ENCODE measurements at places on chromosomes 11 and 22. TPM values are rescaled to one million over a fixed set of nuclear protein-coding genes. Genes with fewer than 3 reads are reported as not detected.

The DDX25 gene
- total RNA-seq: 0.80 TPM

The TMPRSS4 gene
- 10.9 TPM for total RNA-seq

The SLC1A2 gene
- total RNA-seq: 0.84 TPM

The MIF gene
- total RNA-seq: 306 TPM

The DGCR6L gene
- 55.1 TPM for total RNA-seq

The NXPE4 gene
- total RNA-seq: not detected

The NPAS4 gene
- total RNA-seq: 0.60 TPM

The CD3E gene
- total RNA-seq: not detected

The KIAA1671 gene
- 26.5 TPM for total RNA-seq

The MB gene
- total RNA-seq: not detected

The ARVCF gene
- total RNA-seq: 21.6 TPM

The C22orf42 gene
- total RNA-seq: not detected

The PKNOX2 gene
- 3.1 TPM for total RNA-seq

The CNGA4 gene
- 0.17 TPM for total RNA-seq

The PHOX2A gene
- total RNA-seq: not detected

The TRIM48 gene
- not detected for total RNA-seq

The RGL4 gene
- total RNA-seq: not detected

The RCOR2 gene
- total RNA-seq: 4.4 TPM

The TSGA10IP gene
- total RNA-seq: not detected

The MISFA gene
- total RNA-seq: 1.8 TPM

The KCTD14 gene
- 6.0 TPM for total RNA-seq

The OR6T1 gene
- not detected for total RNA-seq

The MSANTD4 gene
- 29.7 TPM for total RNA-seq

The SHISA8 gene
- not detected for total RNA-seq

The POU2AF2 gene
- total RNA-seq: not detected

The MIAT gene
- total RNA-seq: 1.1 TPM

The BIRC3 gene
- 11.6 TPM for total RNA-seq

The MGAT3 gene
- 20.0 TPM for total RNA-seq

The TP53I11 gene
- 11.2 TPM for total RNA-seq

The MCAT gene
- 16.9 TPM for total RNA-seq

The LRRC74B gene
- total RNA-seq: not detected

The SLC22A25 gene
- total RNA-seq: 3.9 TPM
